Lower lobe of right lung (tissue), 2 donors: ENCODE measurements at places on chromosomes 1 and 21.

DNA sequence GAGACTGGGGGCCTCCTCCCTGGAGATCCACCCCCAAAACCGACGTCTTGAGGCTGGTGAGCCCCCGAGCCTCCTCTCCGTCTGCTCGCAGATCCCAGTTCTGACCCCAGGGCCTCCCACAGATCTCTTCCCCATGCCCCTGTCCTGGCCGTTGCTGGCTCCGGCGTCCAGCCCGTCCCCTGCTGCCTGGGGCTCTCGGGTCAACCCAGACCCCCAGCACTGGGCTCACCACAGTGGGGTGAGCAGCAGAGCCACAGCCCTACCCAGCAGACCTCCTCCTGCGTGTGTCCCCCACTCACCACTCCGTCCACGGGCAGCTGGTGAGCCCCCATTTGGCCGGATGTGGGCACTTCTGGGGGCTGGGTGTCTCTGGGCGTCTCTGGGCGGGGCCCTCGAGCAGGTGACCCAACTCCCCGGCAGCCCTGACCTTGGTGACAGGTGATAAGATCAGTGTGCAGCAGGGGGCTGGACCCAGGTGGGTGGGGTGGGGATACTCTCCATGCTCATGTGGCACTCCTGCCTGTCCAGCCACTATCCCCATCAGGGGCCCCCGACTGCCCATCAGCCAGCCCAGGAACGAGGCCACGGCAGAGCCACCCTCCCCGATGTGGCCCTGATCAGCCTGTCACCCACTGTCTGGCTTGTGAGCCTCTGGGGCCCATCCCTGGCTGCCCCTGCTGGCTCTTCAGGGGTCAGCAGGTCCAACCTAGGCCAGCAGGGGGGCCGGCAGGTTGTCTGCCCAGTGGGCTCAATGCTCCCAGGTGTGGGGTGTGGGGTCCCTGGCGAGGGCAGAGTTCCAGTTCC lies 709 bp downstream of the TNFRSF14 start:
- DNase-seq: peak; percentile 70
- peak overlapping the region; percentile 95 for H3K4me3 ChIP-seq
- H3K4me1 ChIP-seq: peaks cover 41% of the 10 kb centered on the region
- no peaks in the 10 kb centered on the region for H3K27me3 ChIP-seq

- H3K4me3 ChIP-seq: no peak overlapping the region
- H3K27ac ChIP-seq: no peak overlapping the region
- DNase-seq: no peak
- no peaks in the 10 kb centered on the region for H3K4me1 ChIP-seq
- H3K27me3 ChIP-seq: no peaks in the 10 kb centered on the region
- H3K36me3 ChIP-seq: no peaks in the 10 kb centered on the region
These were observed 243.1 kb upstream of the PKN2 start for GRCh38 chr1:88441022-88441421.

DNA sequence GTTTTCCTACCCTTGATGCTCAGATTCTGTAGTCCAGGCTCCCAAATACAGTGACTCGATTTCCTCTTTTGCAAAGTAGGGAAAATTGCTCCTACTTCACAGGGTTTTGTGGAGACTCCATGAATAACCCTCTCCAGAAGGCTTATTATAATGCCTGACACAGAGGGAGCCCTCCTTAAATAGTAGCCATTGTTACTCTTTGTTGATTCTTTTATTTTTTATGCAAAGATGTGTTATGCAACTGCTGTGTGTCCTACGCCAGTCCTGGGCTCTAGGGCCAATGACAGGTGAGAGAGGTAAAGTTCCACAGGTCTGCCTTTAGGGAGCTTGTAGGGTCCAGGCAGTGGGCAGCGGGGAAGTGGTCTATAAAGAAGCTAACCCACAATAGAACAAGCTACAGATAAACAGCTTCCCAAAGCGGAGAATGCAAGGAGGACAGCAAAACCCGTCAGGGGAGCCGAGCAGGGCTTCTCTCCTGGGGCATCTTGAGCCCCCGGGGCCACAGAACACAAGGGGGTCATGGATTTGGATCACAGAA lies 1.5 kb downstream of the AADACL3 start:
- no peak overlapping the region for H3K27ac ChIP-seq
- peaks cover 5% of the 10 kb centered on the region for H3K27me3 ChIP-seq
- DNase-seq: no peak
- H3K4me3 ChIP-seq: no peak overlapping the region
- H3K36me3 ChIP-seq: no peaks in the 10 kb centered on the region
- H3K4me1 ChIP-seq: no peaks in the 10 kb centered on the region

DNA sequence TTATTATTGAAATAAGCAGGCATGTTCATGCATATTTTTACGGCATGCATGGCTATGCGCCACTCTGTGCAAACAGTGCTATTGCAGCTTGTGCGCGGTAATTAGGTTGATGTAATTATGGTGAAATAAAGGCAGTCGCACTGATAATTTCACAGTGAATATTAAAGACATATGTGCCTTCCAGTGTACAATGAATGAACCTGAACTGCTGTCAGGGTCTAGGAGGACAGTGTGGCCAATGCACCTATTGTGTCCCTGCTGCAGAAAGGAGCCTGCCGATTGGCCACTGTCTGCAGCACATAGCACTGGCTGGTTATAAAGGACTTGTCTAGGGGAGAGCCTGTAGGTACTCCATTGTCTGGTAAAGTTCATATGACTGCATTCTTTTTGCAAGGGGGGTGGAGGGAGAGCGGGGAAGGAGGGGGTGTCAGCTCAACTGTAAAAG lies 340.4 kb downstream of the USP25 start:
- no peaks in the 10 kb centered on the region for H3K27me3 ChIP-seq
- H3K27ac ChIP-seq: no peak overlapping the region
- H3K4me3 ChIP-seq: no peak overlapping the region
- H3K36me3 ChIP-seq: no peaks in the 10 kb centered on the region
- no peak for DNase-seq

DNA sequence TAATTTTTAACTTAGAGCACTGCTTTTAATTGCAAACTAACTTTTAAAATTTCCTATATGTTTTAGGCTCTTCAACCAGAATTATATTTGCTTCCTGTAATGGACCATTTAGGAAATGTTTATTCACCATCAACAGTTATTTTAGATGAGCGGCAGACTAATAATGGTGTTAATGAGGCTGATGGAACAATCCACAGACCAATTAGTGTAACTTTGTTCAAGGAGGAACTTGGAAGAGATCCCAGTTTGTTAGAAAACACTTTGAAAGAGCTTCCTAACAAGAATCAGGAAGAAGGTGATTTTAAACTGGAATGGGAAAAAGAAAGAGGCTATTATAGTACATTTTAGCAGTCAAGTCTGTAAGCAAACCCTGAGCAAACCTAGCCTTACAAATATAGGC lies 19.4 kb upstream of the GNG5 start:
- H3K4me3 ChIP-seq: no peak overlapping the region
- H3K36me3 ChIP-seq: no peaks in the 10 kb centered on the region
- no peak overlapping the region for H3K27ac ChIP-seq
- no peaks in the 10 kb centered on the region for H3K4me1 ChIP-seq

- no peaks in the 10 kb centered on the region for H3K36me3 ChIP-seq
- H3K4me3 ChIP-seq: no peak overlapping the region
- no peaks in the 10 kb centered on the region for H3K27me3 ChIP-seq
- DNase-seq: no peak
- no peak overlapping the region for H3K27ac ChIP-seq
These were observed 59.7 kb downstream of the MYOM3 start for GRCh38 chr1:24052220-24052619.

DNA sequence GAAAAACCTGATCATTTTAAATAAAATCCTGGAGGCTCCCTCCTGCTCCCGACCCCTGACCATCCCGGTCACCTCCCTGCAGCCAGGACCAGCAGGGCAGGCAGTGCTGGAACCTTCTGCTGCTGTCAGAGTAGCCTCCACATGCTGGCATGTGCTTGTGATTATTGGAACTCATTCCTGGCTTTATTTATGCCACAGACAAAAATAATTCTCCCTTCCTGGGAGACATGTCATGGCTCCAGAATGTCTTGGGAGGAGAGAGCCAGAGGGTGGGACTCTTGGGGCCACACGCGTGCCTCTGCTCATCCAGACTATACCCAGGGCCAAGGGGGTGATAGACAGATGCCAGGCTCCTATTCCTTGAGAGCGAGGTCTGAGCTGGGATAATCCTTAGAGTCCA lies 183.6 kb upstream of the RAB4A start:
- DNase-seq: no peak
- peaks cover 3% of the 10 kb centered on the region for H3K4me1 ChIP-seq
- H3K27ac ChIP-seq: no peak overlapping the region
- no peak overlapping the region for H3K4me3 ChIP-seq
